Colonic mucosa (tissue), 4 donors: ENCODE measurements at places on chromosomes 7 and 10. TPM values are rescaled to one million over a fixed set of nuclear protein-coding genes. Genes with fewer than 3 reads are reported as not detected.

- DNase-seq, result no peak
These were observed 1.9 kb downstream of the DHX32 start for GRCh38 chr10:125878957-125879835.

Gene FGFBP3
- total RNA-seq, result 2.8 TPM

DNA sequence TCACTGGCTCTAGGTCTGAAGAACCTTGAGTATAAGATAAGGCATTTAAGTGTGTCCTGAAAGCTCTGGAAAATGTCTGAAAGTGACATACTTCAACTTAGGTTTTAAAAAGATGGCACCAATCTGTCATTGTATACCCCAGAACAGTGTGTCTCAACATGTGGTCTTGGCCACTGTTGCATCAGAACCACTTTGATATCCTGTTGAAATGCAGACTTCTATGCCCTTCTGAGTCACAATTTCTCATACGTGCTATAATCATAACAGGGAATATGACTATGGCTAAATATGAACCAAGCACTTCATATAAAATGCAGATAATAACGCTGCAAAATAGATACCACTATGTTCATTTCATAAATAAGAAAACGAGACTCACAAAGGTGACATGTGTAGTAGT is 38.0 kb upstream of the GPAM start:
- DNase-seq, result no peak

- DNase-seq, result no peak
These were observed 167.0 kb upstream of the CDK1 start for GRCh38 chr10:60611291-60611747.

Gene CHST3
- 3.4 TPM for total RNA-seq

DNA sequence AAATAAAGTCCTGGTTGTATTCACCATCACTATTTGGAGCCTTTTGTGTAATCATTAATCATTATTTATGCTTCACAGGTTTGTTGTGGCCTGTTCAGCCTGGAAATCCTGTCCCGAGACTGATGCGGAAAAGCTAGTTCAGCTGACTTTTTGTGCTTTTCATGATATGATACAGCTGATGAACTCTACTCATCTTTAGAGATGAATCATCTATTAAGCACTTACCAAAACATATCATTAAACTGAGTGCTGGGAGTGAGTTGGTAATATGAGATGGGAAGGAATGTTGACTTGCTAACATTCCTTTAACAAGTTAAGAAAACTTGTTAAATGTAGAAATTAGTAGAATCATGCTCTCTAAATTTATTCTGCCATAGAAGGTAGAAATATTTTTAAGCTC is 53.0 kb downstream of the CROT start:
- no peak for DNase-seq

Gene CNPY1
- not detected for total RNA-seq

GRCh38 chr7:3416453-3416852 is 115.4 kb downstream of the SDK1 start:
- DNase-seq, result no peak
